ENCODE measurements at places on chromosomes 1 and 21.
A peak's percentile ranks its signal among the peaks of the same experiment; 100 is the strongest.

DNA sequence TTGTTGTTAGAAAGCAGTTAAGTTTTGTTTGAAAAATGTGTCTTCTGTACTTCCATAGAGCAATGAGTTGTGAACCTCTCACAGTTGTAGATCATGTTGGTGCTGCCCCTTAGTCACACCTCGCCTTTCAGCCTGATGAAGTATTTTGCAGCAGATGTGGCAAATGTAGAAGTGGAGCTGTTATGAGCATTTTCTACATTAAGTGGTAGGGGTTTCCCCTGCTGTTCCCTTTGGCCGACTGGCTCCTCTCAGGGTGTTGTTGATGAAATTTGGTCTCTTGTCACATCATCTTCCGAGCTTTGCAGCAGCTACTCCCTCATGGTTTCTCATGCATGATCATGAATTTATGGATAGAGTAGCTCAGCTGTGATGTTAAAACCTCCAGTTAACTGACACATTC lies 33.6 kb upstream of the DENND1B start:
- peak; percentile 4 for DNase-seq

GRCh38 chr1:203362720-203363025 lies 11.8 kb upstream of the FMOD start:
- no peak for DNase-seq

- no peak for DNase-seq
These were observed 18.3 kb downstream of the PLEKHA6 start for GRCh38 chr1:204341380-204341779.

GRCh38 chr21:42503711-42504110 lies 7.7 kb upstream of the RSPH1 start:
- no peak for DNase-seq

- DNase-seq, result no peak
These were observed 15.6 kb upstream of the IFI44L start for GRCh38 chr1:78604643-78605042.

DNA sequence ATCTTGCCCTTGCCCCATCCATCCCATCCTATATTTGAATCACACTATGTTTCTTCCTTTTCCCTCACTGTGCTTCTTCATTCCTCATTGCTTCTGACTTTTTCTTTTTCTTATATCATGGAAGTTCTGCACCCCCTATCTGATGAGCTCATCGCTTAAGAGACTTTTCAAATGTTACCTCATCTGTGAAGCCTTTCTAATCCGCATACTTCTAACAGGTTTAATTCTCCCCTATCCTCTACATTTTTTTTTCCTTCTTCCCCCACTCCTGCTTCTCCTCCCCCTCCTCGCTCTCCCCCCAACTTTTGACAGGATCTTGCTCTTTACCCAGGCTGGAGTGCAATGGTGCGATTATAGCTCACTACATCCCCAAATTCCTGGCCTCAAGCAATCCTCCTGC lies 39.5 kb downstream of the OSBPL9 start:
- no peak for DNase-seq

DNA sequence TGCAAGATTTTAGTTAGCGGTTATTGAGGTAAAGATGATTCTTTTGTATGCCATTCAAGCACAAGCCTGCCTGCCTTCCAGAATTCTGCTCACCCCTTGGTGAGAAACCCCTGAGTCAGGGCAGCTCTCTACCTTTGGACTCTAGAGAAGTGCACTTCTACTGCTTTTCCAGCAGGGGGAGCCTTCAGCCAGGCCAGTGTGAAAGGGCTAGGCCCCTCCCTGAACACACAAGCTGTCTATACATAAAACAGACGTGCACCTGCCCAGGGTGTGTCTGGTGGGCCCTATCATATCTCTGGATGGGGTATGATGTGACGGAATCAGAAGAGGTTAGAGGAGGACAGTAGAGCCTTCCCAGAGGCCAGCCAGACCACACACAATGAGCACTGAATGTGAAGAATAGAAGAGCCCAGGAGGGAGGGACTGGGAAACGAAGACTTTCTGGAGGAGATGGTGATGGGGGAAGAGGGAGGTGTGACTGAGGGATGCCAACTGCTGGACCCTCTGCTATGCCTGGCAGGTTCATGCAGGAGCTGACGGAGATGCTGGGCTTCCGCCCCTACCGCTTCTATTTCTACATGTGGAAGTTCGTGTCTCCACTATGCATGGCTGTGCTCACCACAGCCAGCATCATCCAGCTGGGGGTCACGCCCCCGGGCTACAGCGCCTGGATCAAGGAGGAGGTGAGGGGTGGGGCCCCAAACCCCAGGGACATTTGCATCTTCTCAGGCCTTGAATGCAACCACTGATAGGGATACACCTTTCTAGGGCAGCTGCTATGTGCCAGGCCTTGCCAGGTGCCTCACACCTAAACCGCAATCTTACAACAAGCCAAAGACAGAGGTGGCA lies 13.0 kb upstream of the KCNC4 start:
- DNase-seq, result peak; percentile 62

DNA sequence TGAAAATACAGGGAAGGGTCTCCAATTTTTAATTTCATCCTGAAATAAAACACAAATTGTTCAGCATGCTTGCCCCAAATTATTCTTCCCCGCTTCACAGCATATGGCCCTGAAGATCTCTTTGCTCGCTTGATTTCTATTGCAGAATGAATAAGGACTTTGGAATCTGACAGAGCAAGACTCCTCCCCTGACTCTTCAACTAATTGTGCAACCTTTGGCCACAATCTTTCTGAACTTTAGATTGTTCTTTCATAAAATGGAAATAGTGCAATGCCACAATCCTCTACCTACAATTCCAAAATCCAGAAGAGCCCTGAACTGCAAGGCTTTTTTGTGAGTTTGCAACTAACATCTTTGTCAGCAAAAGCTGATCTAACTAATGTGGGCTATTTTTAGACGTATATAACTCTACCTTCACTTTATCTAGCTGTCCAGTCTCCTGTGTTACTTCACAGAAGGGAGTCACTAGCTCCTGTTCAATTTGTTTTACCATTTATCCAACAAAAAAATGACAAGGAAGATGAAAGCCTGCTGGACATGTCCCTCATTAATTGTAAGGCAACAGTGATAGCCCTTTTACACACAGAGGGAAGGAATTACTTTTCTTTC lies 13.4 kb downstream of the RNASEL start:
- DNase-seq, result no peak

DNA sequence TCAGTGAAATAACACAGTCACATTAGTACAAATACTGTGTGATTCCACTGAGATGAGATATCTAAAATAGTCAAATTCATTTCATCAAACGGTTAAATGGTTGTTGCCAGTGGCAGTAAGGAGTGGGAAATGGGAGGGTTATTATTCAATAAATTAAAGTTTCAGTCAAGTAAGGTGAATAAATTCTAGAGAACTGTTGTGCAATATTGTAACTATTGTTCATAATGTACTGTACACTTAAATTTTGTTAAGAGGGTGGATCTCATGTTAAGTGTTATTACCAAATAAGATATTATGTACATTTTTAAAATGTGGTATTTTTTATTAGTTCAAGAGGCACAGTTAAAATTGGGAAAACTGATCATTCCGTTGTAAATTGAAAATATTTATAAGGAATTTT lies 463.3 kb upstream of the BRINP3 start:
- DNase-seq, result no peak

- DNase-seq, result no peak
These were observed 741.0 kb upstream of the NCAM2 start for GRCh38 chr21:20257052-20257740.

DNA sequence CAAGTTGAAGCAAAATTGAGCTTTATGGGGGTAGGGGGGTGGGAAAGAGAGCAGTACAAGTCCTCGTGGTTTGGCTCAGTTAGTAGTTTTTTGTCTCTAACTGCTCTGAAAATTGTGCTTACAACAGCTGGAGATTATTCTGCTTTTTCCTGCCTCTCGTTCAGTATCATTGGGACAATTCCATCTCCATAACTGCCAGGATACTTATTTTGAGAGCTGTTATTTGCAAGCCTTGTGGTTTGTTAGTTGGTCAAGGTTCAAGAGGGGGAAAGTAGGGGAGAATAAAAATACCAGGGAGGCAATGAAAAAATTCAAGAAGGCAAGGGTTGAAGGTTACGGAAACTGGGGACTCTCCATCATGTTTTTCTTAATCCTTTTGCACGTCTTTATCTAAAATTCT lies 811.8 kb upstream of the ADGRL2 start:
- no peak for DNase-seq
